ENCODE measurements at places on chromosomes 16 and 17.

DNA sequence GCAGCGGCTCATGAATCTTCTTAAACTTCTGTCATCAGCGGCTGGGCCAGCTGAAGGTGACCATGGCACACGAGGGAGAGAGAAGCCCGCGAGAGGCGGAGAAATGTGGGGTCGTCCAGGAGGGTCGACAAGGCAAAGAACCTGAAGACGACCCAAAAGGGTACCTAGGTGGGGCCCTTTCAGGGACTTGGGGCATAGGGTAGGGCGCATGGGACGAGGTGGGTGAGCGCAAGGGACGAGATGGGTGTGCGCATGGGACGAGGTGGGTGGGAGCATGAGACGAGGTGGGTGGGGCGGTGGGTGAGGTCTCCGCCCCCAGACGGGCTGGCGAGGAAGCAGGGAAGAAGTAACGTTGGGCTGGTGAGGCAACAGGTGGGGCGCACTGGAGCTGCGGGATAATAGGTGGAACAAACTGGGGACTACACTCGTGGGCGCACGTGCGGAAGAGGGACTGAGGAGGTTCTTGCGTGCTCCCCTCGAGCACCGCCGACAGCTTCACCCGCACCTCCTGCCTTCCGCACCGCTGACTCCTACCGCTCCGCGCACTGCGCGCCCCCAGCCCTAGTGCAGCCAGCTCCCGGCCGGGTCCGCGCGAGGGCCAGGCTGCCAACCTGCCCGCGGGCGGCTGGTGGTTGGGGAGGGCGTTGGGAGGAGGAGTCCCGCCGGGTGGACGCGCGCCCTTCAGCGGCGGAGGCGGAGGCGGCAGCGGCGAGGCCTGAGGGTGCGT lies 23.2 kb upstream of the CRYM start:
- DNase-seq: peak; percentile 43

DNA sequence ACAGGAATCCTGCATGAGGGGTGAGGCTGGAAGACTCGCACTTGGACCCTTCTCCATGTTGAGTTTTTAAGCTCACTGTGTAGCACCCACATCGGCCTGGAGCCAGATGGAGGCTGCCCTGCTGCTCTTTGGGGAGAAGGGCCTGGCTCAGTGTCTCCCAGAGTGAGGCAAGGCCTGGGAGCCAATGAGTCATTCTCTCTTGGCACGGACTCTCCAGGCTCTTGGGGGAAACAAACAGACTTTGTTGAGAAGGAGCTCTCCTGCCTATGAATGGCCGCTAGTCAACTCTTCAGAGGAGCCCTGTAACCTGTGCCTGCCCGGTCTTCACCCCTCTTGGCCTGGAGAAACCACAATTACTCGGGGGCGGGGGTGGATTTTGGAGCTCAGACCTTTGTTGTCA lies 50.8 kb upstream of the MAF start:
- DNase-seq: no peak

DNA sequence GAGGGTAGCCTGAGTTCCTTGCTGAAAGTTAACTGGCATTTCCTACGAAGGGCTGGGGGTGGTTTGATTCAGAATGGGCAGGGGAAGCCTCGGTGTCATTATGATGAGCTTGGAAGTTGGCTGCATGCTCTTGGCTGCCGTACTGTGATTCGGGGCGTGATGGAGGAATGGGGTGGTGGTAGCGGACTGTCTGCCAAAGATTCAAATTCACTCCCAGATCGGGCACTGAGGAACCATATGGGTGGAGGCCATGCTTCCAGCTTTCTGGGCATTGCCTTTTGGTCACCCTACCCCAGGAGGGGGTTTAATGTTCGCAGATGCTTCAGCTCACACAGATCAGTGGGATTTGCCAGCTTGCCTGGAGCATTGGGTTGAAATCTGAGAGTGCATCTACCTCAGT lies 492.8 kb upstream of the EEF2KMT start:
- no peak for DNase-seq

DNA sequence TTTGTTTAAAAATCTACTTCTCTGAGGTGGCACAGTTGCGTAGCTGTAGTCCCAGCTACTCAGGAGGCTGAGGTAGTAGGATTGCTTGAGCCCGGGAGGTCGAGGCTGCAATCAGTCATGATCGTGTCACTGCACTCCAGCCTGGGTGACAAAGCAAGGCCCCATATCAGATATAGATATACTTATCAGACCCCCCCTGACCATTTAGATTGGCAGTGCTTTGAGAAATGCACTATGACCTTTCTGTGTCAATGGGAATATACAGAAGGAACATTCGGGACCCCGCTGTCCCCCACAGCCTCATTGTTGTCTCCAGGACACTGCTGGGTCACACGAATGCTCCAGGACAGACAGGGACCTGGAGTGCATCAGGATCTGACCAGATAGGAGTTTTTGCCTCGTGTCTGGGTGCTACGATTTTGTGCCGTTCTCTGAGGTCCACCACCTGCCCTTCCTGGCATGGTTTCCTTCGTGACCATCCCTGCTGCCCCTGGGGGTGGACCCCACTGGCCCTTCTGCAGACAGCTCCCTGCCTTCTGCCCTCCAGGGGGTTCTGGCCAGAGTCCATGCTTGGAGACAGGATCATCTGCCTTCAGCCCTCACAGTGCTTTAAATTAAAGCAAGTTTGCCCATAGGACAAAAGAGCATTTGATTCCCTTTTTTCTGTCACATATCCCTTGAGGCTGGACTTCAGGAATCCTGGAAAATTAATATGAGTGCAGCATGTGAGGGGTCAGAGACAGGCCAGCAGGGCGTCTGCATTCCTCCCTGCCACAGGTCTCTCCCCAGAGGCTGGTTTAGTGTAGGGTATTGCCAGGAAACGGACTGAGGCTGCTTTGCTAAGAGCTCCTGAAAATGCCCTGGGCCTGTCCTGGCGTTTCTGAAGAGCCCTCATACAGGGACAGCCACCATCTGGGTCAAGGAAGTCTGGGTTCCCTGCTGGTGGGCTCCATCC lies 19.3 kb downstream of the PLD6 start:
- DNase-seq: no peak

DNA sequence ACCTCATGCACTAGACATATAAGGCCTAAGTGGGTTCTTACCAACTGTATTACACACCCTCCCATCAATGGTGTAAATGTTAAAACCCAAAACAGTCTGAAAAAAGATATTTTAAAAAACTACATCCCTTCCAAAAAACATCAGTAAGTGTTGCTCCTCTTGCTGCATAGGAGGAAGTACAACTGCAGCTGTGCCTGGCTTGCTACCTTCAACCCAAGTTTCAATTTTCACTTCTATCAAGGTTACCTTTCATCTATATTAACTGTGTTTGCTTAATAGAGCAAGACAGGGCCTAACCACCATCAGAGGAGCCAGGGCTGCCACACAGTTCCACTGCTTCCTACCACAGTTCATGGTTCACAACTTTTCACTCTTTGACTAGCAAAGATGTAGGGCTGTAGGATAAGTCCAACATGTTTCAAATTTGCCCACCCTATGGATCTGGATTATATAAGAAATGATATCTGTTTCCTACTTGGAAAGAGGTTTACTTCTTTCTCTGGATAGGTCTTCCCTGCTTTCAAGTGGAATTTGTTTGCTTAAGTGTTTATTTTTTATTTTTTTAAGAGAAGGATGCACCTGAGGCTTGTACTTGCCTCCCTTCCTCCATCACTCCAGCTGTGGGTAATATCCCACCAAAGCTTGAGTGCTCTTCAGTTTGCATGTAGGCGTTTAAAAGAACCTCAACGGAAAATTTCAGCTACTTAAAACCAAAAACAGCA lies 56.7 kb downstream of the GRB7 start:
- DNase-seq: no peak

DNA sequence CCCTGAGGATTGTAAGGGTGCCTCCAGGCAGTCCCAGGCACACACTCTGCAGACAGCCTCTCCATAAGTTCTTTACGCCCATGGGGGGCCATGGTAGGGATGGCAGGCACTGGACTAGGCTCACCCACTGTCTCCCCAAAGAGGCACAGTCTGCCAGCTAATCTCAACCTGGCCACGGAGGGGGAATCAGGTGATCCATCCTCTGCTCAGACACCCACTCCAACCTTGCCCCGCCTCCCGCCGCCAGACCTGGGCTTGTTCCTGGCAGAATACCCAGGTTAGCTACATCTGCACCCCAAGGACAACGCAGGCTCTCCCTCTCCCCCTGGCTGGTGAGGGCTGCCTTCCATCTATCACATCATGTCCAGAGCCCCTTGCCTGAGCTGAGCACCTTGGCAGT lies 1.2 kb downstream of the NLGN2 start:
- no peak for DNase-seq

- no peak for DNase-seq
Measured at GRCh38 chr17:75810216-75810615, 25.6 kb downstream of the UNK start.

DNA sequence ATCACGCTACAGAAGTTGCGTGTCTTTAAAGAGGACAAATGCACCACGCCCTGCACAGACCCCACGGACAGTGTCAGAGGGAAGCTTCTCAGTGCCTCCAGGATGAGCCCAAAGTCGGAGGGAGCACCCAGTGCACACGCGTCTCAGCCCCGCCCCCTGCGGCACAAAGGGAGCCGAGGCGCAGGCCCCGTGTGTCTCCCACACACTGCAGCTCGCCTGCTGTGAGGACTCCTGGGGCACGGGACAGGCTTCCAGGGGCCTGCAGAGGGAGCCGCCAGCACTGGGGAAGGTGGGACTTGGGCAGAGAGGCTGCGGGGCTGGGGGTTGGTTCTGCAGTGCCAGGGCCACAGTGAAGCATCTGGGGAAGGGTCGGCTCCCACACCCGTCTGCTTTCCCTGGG lies 77.4 kb downstream of the LMF1 start:
- DNase-seq: no peak

DNA sequence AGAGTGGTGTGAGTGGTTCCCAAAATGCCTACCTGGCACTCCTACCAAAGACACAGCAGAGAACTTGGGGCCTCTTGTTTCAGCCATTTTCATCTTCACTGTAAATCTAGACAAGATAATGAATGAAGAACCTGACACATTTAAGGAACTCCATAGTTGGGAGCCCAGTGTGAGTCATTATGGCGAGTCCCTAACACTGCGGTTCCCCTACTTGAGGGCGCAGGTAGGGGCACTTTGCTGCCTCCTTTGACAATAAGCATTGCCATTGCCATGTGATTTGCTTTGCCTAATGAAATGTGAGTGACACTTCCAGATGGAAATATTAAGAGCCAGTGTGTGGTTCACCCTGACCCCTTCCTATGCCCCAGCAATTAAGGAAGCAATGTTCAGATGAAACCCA lies 517.6 kb downstream of the MAF start:
- DNase-seq: no peak

GRCh38 chr17:77286641-77287431 lies 146.1 kb downstream of the SEC14L1 start:
- DNase-seq: no peak

GRCh38 chr16:16036359-16036792 lies 87.0 kb downstream of the ABCC1 start:
- DNase-seq: no peak

DNA sequence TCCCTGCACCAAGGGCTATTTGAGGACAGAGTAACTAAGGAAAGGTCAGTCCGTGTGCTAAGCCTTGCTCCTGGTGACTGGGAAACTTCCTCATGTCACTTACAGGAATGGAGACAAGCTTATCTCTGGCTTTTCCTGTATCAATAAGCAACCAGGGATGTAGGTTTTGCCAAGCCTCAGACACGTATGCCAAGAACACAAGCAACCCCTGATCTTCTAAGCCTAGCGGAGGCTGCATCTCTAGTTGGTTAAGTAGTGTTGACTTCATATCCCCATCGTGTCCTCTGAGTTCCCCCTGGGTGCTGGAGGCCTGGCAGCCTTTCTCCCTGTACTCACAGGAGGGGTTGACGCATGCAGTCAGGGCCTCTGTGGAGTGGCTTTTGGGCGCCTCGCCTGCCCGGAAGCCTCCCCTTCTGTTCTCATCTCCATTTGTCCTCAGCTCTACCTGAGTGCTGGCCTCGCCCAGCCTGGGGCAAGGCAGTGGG lies 1.4 kb upstream of the C1QTNF1 start:
- no peak for DNase-seq

DNA sequence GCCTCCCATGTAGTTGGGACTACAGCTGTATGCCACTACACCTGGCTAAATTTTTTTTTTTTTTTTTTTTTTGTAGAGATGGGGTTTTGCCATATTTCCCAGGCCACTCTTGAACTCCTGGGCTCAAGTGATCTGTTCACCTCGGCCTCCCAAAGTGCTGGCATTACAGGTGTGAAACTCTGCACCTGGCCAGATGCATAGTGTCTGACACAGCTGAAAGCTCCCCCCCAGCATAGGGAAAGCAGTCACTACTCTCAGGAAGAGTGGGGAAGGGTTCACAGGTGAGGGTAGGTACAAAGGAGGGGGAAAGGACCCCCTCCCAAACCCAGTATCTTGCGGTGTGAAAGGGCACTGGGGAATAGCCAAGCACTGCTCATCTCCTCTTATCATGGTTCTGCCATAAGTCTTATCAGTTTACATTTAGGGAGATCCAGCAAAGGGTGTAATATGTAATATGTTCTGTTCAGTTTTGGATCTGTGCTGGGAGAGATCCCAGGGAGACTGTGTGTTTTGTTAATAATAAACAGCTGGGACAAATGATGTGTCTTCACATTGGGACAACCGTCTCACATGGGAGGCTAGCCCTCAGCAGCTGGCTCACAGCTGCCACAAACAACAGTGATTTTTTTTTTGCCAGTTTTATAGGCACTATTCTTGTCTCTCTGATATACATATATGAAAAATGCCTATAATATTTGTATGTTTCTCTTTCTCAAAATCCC lies 6.8 kb upstream of the CAVIN1 start:
- no peak for DNase-seq

DNA sequence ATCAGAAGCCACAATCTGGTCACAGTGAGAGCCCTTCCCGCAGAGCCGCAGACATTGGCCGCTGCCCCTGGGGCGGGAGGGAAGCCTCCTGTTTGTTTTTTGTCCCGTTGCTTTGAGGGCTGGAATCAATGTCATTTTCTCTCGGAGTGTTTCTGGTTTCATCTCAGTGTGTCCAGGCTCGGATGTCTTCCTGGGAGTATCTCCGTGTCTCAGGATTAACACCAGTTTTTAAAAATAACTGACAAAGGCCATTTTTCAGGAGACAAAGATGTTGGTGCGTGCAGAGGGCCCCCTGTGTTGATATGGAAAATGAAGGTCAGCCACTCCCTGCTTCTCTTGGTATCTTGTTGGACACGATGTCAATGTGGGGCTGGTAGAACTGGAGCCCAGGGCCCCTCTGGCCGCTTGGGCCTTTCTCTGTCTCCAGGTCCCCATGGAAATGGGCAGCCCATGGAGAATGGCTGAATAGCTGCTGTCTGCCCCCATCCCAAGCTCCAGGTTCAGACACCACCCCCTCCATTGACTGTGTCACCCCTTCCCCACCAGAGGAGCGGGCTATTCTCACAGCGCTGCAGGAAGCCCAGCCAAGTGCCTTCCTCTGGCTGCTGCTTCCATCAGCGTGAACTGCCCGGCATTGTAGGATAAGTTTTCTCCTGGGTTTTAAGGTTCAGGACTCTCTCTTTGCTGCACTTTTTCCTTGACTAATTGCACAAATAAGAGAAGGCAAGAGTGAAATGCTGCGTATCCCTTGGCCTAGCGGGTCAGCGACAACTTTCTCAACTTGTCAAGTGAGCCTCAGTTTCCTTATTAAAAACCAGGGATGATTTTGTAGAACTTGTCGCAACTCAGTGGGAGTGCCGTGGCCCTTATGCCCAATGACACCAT lies 72.2 kb upstream of the METTL9 start:
- peak; percentile 51 for DNase-seq
